ENCODE measurements at places on chromosomes 5 and 9.

GRCh38 chr5:160064995-160065614, 54.1 kb downstream of the PWWP2A start:
- peak; percentile 90 for DNase-seq

GRCh38 chr5:160075073-160075472, 44.2 kb downstream of the PWWP2A start:
- no peak for DNase-seq

DNA sequence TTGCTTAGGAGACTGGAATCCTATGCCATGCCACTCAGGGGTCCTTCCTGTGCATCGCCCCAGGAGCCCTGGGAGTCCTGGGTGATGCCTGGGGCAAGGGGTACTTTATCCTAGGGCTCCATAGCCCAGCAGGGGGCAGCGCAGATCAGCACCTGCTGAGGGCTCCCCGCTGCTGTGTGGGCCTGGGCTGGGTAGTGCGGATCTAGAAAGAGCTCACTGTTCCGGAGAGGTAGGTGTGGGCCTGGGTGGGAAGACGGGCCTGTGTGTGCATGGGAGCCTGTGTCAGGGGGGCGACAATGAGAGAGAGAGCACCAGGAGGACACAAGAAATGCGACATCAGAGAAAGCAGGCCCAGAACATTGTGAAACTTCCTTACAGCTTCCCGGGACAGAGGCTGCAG, 11.4 kb upstream of the DAB2IP start:
- peak; percentile 84 for DNase-seq

DNA sequence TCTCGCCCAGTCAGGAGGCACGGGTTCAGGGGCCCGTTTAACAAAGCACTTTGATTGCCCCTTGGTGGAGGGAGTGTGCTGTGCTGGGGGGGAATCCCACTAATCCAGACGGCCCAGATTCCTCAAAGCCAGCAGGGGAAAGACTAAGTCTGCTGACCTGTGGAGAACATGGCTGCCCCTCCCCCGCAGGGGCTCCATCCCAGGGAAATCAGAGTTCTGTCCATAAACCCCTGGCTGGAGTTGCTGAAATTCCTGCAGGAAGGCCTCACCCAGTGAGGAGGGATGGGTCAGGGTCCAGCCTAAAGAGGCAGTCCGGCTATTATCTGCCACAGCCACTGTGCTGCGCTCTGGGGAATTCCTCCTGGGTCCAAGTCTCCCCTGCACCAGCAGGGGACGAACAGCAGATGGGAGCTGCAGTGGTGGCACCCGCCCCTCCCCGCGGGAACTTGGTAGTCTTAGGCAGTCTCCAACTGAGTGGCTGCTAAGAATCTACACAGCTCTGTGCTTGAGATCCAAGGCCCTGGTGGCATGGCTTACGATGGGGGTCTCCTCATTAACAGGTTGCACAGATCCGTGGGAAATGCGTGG, 174.0 kb upstream of the DAB2 start:
- no peak for DNase-seq

DNA sequence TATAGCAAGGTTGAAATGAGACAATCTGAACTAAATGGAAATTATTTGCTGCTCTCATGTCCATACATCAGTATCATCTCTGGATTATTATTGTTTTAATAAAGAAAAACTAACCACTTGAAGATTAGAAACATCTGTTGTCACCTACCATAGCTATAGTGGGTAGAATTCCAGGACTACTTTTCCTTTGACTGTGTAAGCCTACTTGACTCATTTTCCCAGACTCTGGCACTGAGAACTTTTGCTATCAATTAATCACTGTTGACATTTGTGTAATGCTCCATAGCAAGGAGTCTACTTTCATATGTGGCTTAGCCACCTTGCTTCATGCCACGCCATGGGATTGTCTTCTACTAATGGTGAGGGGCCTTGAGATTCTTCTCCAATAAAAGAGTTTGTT, 59.9 kb upstream of the ARRDC3 start:
- no peak for DNase-seq

- DNase-seq, result no peak
Measured at GRCh38 chr5:96680759-96681470, 18.7 kb downstream of the CAST start.

DNA sequence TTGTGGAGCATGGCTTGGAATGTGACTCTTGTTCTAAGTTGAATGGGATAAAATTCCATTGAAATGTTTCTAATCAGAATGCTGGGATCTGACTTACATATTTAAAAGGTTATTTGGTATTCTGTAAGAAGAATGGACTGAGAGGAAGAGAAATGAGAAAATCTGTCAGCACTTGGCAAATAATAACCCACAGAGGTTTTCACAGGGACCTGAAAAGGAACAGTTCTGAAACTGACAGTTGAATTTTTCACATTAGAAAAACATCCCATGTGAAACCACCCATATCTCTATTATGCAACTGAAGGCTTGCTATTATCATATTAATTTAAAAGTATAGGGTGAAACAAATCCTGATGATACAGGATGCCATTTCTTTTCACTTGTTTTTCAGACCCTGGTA, 302.7 kb downstream of the EPB41L4A start:
- DNase-seq, result no peak

DNA sequence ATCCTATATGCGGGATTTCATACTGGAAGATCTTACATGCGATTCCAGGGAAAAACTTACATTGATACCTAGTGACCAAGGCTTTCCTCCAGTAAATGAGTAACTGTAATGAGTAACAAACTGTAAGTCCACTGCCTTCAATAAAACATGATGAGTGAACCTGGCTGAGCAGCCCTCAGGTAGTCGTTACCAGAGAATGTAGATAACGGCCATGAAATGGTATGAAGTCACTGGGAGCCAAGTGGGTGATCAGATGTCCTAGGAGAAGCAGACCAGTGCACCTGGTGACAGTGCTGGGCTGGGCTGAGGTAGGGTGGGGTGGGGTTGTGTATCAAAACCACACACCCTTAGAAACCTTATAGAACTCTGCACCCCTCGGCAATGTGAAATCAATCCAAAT, 203.6 kb downstream of the ALDH1A1 start:
- DNase-seq, result no peak

DNA sequence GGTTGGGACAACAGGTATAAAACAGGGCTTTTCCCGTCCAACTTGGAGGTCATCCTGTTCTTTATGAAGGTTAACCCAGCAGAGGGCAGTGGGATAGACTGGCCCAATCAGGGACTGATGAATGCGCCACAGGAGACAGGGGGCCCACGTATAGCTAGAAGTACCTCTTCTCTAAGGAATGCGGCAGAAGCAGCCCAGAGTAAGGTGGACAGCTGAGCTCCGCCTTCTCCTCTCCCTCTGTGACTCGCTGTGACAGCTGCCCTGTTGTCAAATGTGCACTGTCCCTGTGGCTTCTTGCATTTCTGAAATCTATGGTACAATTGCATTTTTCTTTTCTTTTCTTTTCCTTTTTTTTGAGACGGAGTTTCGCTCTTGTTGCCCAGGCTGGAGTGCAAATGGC, 306.6 kb downstream of the FBXL7 start:
- no peak for DNase-seq

DNA sequence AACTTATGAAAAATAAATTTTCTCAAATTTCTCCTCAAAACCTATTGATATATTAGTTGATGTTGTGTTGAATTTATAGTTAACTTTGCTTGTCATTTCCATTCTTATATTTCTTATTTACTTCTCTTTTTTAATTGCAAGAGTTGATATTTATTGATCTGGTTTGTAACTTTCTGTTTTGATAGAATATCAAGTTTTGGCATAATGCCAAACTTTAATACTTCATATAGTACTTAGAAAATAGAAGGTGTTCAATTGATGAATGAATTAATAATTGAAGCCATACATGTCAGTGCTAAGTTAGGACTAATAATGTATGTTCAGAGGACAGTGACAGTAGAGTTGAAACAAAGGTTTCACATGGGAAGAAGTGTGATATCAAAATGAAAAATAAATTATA, 27.9 kb downstream of the ERCC6L2 start:
- DNase-seq, result no peak

DNA sequence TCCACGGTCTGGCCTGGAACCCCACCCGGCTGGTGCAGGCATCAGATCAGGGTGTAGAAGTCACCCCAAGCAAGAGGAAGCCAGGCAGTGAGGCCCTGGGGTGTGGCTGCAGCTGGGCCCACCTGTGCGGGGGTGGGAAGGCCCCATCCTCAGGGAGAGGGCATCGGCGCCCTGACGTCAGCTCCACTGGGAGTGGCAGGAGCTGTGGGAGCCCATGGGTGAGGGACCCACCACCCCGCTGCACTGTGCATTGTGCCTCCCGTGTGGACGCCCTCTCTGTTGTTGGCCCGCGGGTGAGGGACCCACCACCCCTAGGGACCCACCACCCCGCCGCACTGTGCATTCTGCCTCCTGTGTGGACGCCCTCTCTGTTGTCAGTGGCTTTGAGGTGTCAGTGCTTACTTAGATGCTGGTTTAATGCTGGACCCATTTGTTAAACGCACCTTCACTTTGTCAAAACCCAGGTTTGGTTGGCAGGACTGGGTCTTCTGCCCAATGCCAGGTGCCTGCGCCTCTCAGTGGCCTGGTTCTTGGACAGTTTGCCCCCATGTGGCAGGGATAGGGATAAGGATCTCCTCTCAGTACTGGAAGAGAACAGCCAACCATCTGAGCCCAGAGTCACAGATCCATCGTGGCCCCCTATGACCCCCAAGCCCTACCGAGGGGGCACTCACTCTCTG, 6.9 kb upstream of the EXOC3 start:
- peak; percentile 73 for DNase-seq

Data from HT-29 (cell line).